Psoas muscle (tissue), 8 donors: ENCODE measurements at places on chromosomes 5 and 9. TPM values are rescaled to one million over a fixed set of nuclear protein-coding genes. Genes with fewer than 3 reads are reported as not detected.

DNA sequence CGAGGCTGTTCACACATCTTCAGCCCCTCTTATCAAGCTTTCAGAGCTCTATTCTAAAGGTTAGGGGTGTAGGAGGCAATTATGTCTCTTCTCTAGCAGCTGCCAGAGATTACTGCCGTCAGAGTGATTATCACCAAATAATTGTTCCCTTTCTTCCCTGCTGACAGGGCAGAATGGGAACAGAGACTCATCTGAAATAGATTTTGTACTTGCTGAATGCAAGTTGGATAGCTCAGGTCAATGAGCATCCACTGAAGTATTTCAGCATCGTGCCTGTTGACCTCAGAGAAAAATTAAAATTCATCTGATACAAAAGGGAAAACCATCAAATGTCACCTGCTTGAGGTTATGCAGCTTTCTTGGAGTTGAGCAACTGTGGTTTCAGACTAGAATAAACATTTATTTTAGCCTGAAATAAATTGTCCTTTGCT lies 213.7 kb upstream of the MAP3K1 start:
- H3K4me1 ChIP-seq, result no peaks in the 10 kb centered on the region
- no peak overlapping the region for H3K27ac ChIP-seq
- H3K27me3 ChIP-seq, result no peaks in the 10 kb centered on the region
- H3K4me3 ChIP-seq, result no peak overlapping the region

GRCh38 chr5:23433534-23434315 lies 73.7 kb upstream of the PRDM9 start:
- H3K4me3 ChIP-seq, result no peak overlapping the region
- H3K27me3 ChIP-seq, result no peaks in the 10 kb centered on the region
- H3K36me3 ChIP-seq, result no peaks in the 10 kb centered on the region
- no peak for DNase-seq
- no peak overlapping the region for H3K27ac ChIP-seq
- no peaks in the 10 kb centered on the region for H3K4me1 ChIP-seq

GRCh38 chr5:127909066-127909465 lies 174.5 kb upstream of the SLC12A2 start:
- DNase-seq, result no peak
- no peaks in the 10 kb centered on the region for H3K27me3 ChIP-seq

GRCh38 chr5:8825139-8825757 lies 720.6 kb downstream of the SEMA5A start:
- no peak overlapping the region for H3K27ac ChIP-seq
- DNase-seq, result no peak
- H3K4me3 ChIP-seq, result no peak overlapping the region
- no peaks in the 10 kb centered on the region for H3K27me3 ChIP-seq

- H3K27ac ChIP-seq, result no peak overlapping the region
- H3K36me3 ChIP-seq, result no peaks in the 10 kb centered on the region
- H3K4me3 ChIP-seq, result no peak overlapping the region
These were observed 541.7 kb downstream of the EFNA5 start for GRCh38 chr5:107129051-107129450.

Gene GAPVD1
- total RNA-seq, result 48.3 TPM
